ENCODE measurements at places on chromosomes 7 and 10.

DNA sequence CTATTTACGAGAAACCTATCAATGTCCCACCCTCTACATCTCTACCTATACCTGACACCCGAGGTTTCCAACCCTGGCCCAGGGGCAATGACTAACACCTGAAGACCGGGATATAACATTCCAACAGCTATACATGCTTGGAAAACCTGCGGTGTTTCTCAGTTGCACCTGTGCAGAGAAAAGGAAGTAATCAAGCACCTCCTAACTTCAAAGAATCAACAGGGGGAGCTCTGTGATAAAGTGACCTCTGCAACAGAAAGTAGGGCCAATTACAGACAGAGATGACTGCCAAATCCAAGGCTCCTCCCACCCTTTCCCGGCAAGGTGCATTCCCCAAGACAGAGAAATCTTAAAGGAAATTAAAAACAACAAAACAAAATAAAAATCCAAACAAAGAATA is 41.3 kb downstream of the CCDC6 start:
- DNase-seq, result no peak

- DNase-seq, result no peak
Observed at GRCh38 chr7:77289387-77289786, 89.8 kb upstream of the FGL2 start.

- DNase-seq, result no peak
Observed at GRCh38 chr7:96179341-96179740, 142.6 kb downstream of the SLC25A13 start.

- DNase-seq, result peak; percentile 81
Observed at GRCh38 chr10:110208614-110209453, 1.4 kb downstream of the MXI1 start.

- peak; percentile 37 for DNase-seq
Observed at GRCh38 chr7:112162142-112162766, 43.9 kb downstream of the DOCK4 start.

- no peak for DNase-seq
Observed at GRCh38 chr7:82549616-82550285, 106.2 kb upstream of the CACNA2D1 start.

GRCh38 chr7:158495786-158496185 is 91.8 kb downstream of the PTPRN2 start:
- DNase-seq, result peak; percentile 51

GRCh38 chr7:158102897-158103296 is 484.7 kb downstream of the PTPRN2 start:
- no peak for DNase-seq

DNA sequence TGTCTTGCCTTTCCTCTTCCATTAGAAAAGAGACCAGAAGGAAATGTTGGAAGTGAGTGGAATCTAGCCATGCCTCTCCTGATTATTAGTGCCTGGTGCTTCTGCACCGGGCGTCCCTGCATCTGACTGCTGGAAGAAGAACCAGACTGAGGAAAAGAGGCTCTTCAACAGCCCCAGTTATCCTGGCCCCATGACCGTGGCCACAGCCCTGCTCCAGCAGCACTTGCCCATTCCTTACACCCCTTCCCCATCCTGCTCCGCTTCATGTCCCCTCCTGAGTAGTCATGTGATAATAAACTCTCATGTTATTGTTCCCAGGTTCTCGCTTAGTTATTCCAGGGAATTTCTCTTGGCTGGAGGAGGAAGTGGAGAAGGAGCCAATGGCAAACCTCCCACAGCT is 4.2 kb downstream of the TMEM176A start:
- no peak for DNase-seq

GRCh38 chr7:16891338-16891737 is 9.6 kb upstream of the AGR3 start:
- peak; percentile 6 for DNase-seq

DNA sequence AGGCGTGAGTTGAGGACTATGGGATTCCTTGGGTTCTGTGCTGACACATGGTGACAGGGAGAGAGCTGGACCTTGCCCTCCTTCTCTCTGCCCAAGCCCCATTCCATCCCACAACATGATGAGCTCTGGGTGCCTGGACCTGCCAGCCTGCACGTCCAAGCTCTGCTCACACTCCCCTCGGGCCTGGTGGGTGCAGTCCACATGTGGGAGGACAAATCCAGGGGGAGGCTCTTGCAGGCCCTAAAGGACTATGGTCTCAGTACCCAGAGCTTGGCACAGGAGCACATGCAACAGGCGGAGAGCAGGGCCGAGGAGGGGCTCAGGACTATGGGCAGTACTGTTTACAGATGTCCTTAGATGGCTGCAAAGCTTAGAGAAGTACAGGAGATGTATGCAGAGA is 91.4 kb downstream of the CLEC2L start:
- no peak for DNase-seq

DNA sequence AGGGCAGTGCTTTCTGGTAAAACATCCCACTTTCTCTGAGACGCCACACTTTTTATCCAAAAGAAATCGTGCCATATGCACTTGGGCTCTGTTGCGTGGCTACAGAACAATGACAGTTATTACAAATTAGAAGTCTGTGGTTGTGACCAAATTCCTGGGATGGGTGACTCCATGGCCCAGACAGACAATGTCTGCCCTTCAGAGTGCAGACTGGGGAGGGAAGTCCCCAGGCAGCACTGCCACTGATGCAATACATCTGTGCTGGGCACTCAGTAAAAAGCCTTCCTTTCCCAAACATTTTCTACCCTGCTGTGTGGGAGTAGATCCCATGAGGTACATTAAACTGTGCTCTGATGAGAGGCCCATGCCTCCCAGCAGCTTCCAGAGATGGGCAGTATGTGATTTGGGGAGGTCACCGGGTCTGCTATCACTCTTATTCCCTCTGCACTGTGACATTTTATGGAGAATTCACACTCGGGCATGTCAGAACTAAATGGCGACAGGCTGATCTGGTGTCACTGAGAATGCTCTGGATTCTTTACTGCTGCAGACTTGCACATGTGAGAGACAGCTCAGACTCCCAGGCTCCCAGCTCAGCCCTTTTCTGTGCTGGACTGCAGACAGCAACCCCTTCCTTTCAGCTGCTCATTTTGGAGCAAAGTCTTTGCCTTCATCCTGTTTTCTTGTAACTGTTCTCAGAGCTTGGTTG is 243.5 kb upstream of the ZNF32 start:
- DNase-seq, result no peak

- peak; percentile 37 for DNase-seq
Observed at GRCh38 chr10:29585488-29585976, 49.2 kb downstream of the SVIL start.

DNA sequence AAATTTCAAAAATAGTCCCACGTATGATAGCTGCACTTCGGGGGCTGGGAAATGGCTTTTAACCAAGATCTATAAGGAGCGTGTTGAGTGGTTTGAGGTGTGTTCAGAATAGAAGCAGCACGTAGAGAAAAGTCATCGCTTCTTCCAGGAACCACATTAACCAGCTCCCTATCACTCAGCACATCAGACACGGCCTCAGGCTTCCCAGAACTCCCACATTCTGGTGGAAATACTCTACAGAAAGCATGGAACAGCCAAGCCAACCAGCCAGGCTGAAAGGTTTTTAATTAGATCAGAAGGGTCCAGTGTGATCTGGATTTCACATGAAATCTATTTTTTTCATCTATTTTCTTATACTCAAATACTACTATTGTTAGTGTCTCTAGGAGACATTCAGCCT is 231.5 kb upstream of the NRP1 start:
- no peak for DNase-seq

GRCh38 chr7:41024126-41024525 is 678.8 kb downstream of the INHBA start:
- no peak for DNase-seq

DNA sequence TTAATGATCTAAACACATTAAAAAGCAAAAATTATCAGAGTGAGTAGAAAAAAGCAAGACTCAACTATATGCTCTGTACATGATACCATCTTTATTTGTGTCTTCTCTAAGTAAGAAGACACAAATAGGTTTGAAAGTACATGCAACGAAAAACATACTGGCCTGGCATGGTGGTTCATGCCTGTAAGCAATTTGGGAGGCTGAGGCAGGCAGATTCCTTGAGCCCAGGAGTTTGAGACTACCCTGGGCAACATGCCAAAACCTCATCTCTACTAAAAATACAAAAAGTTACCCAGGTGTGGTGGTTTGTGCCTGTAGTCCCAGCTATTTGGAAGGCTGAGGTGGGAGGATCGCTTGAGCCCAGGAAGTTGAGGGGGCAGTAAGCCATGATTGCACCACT is 78.1 kb upstream of the TOMM7 start:
- DNase-seq, result no peak

DNA sequence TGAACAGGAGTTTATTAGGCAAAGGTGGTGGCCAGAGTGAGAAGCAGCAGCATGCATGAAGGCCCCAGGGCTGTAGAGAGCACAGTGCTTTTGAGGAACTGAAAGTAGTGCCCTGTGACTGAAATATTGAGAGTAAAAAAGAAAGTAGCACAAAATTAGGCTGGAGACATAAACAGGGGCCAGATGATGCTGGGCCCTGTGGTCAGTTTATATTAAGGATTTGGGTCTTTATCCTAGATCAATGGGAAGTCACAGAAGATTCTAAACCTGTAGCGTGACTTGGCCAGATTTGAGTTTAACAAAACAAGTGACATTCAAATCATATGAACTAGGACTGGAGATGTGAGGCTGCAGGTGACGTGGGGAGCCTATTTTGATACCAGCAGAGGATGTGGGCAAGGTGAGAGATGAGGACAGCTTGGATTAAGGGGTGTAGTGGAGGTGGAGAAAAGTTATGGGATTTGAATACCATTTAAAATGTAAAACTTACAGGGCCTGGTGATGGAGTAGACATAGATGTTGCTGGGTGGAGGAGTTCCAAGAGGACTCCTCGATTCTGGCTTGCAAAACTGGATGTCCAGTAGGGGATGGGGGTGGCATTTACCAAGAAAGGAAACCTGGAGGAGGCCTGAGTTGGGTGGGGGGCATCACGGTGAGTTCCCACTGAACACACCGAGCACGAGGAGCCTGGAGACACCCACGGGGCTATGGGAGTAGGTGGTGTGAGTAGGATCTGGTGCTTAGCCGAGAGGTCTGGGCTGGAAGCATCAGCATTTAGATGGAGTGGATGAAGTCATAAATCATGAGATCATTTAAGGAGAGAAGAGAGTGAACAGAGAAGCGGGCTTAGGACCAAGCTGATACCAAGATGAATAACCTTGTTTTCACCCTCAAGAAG is 52.8 kb downstream of the HHEX start:
- DNase-seq, result no peak

GRCh38 chr10:132420981-132421846 is 24.2 kb downstream of the PWWP2B start:
- DNase-seq, result no peak

- no peak for DNase-seq
Observed at GRCh38 chr10:98039690-98040381, 9.4 kb upstream of the CRTAC1 start.

DNA sequence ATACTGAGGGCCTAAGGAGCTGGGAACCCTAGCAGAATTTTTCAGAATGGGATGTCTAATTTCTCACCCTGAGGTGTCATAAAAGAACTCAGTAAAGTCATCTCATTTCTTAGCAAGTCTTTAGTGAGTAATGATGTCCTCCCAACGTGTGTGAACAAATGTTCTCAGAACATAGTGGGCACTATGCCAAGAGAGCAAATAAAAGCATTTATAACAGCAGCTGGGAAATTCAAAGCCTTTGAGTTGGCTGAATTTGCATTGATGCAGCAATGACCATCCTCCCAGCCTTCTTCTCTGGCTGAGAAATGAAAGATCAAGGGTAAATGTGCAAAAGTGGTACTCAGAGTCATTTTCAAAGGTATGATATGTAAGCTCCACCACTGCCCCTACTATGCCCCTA is 109.4 kb downstream of the FAM107B start:
- no peak for DNase-seq

DNA sequence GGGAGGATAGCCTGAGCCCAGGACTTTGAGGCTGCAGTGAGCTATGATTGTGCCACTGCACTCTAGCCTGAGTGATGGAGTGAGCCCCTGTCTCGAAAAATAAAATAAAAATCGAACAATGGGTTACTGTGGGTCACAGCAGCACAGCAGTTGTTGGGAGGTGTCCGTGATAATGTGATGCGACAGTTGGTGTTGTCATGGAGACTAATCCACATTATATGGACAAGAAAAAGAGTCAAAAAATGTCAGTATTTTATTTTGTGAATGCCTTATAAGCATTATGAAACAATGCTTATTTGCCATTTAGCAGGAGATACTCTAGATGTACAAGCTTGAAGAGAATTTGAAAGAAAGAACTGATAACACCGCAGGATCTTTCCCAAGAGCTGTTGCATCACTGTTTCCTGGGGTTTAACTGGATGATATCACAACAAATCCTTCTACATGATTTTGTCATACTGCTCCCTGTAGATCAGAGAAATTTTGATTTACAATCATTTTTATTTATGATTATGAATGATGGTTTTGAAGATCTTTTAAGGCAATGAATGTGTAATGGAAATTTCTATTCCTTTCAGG is 195.4 kb downstream of the BAMBI start:
- no peak for DNase-seq

- no peak for DNase-seq
Observed at GRCh38 chr10:71801361-71801760, 28.0 kb upstream of the VSIR start.

DNA sequence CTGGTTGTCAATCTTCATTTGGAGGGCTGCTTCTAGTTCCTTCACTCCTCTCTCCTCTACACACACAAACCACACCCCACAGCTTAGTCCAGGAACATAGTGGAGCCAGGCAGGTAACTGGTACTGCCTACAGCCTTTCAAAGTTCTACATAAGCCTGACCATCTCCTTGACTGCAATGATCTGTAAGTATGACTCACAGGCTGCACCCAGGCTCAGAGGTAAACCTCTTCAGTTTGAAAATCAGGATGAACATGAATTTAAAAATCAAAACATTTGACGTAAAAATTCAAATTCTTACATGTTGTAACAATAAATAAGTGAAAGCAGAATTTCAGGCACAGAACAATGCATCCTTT is 68.7 kb upstream of the C10orf120 start:
- DNase-seq, result no peak

DNA sequence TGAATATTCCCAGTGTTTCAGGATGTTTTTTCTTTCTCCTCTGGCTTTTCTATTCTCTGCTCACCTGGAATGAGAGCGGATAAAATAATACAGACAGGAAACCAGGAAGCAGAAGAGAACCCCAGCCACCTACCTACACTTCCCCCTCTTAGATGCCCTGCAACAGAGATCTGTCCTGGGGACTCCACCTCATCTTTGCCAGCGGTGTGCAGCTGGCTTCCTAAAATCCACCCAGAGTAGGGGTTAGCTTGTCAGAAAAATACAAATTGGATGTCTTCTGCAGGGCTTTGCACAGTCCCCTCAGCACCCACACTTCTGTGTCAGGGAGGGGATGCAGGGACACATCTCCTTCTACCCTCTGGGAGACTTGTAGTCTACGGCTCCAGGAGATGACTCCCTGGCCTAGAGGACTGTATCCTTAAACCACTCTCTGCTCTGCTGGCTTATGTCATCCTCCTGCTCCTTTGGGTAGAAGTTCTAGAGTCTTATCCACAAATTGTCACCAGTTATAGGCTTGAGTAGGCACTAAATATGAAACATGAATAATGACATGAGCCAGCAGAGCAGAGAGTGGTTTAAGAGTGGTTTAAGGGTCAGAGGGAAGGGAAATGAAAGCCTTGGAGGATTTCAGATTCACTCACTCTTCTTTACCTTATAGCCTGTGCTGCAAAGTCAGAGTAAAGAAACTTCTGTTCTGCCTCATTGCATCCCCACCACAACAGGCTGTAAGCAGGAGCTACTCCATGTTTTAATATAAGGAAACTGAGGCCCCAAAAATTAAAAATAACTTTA is 749.4 kb downstream of the AUTS2 start:
- DNase-seq, result no peak

Measured in right kidney (tissue), 9 donors.